Right ventricle myocardium inferior (tissue), 1 donor: ENCODE measurements at places on chromosomes 1 and 21.
A peak's percentile ranks its signal among the peaks of the same experiment; 100 is the strongest.

DNA sequence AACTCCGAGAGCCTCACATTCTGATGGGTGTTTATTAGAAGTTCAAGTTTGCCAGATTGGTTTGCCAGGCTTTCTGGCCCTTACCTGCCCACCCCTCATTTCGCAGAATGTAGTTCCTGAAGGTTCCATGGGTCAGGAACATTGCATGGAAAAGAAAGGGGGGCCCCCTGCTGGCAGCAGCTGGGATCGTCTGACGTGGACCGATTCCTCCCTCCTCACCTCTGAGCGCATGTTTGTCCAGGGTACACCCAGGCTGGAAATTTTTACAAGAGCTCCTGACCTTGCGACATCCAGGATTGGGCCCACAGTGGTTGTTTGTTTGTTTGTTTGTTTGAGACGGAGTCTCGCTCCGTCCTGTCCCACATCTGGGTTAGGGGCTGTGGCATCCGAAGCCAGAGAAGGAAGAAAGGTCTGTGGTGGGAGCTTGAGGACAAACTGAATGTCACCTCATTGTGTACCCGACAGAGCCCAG is 126.0 kb upstream of the TMEM51 start:
- peak; percentile 60 for DNase-seq

DNA sequence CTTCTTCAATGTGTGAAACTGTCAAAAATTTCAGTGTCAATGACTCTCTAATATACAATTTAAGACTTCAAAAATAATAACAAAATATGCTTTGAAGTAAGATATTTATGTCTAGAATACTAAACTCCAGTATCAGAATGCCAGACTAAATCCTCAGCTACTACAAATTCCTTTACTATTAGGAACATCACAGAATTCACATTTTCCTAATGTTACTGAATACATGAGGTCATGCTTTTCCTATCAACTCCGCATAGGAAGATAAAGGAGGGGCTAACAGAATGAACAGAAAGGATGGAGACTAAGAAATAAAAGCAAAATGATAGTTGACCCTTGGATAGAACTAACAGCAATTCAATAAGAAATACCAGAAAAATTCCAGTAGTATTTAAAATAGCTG is 292.7 kb downstream of the SDCCAG8 start:
- no peak for DNase-seq

GRCh38 chr21:44854664-44855446 is 18.6 kb downstream of the PTTG1IP start:
- DNase-seq = no peak

DNA sequence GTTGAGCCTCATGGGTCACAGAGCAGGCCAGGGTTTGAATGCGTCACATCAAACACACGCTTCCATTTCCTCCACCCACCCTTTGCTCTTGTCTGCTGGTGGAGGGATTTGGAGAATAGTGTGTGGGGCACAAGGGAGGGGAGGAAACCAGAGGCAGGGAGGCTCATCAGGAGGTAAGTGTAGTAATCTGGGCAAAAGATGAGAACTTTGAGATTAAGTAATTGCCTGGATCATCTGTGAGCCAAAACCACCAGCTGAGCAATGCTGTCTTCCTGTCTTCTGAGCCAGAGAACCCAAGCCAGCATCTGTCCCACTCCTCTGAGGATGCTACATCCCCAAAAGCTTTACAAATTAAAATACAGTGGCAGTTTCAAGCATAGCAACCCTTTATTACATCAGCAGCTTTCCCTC is 45.2 kb downstream of the C8B start:
- no peak for DNase-seq

GRCh38 chr1:183600136-183600535 is 9.9 kb upstream of the NCF2 start:
- no peak for DNase-seq

DNA sequence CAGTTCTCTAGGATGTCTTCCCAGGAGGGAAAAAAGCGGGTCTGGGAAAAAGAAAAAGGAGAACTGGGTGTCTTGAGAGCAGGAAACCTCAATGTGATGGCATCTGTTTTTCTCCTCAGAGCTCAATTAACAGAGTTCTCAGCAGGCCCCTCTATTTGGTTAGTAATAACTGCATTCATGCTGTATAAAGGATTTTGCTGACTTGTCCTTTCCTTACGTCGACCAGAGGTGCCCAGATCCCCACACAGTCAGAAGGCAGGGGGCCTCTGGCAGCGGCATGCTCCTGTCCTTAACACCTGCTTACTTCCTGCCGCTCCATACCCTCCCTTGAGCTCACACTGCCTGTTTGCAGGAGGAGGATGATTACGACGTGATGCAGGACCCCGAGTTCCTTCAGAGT is 12.3 kb downstream of the PSMD4 start:
- no peak for DNase-seq

- DNase-seq = no peak
These were observed 72.4 kb downstream of the POU2F1 start for GRCh38 chr1:167293057-167293456.

- no peak for DNase-seq
These were observed 65.5 kb upstream of the DNAH14 start for GRCh38 chr1:224864006-224864405.

DNA sequence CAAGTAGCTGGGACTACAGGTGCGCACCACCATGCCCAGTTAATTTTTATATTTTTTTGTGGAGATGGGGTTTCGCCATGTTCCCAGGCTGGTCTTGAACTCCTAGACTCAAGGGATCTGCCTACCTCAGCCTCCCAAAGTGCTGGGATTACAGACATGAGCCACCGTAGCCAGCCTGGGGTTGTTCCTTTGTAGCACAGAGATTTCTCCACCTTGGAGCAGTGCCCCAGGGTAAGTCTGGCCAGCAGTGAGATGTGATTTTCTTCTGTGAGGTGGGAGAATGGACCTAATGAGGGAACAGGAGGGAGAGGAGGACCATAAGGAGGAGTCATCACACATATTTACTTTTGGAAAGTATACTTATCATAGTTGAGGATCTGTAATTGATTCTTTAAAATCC is 61.1 kb upstream of the GADD45A start:
- no peak for DNase-seq

GRCh38 chr1:73100216-73100615 is 817.9 kb upstream of the NEGR1 start:
- DNase-seq = no peak

DNA sequence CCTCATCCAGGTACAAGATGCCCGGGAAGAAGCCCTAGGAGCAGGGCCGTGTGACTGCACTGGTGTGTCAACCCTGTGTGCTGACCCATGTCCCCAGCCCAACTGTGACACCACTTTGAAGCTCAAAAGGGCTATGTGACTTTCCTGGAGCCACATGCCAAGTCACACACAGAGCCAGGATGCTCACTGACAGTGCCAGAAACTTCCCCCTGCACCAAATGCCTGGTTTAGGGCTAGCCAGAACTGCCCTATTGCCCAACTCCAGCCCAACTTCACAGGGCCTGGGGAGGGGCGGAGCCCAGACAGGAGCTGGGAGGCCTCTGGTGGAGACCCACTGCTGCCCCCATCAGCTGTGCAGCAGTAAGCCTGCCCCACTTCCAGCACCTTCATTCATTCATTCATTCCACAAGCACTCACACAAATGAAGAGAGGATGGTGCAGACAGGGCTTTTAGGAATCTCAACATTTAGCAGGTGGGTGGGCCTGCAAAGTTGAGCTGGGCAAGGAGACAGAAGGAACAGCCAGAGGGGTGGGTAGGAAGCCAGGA is 36.7 kb downstream of the KCNQ4 start:
- DNase-seq = peak; percentile 69

DNA sequence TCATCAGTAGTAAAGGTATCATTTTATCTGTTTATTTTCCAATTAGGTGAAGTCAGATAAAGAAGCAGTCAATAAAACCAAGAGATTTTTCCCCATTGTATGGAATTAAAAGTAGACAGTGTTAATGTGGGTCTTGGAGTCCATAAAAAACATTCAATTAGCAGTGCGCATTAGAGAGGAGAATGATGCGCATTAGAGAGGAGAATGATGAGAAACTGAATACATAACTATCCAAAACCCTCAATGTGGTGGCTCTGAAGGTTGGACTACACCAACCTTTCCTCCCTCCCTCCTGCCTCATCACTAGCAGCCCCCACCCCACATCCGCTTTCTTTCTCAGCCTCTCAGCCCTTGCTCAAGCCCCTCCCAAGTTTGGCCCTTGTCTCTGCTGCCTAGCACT is 99.5 kb downstream of the DAB1 start:
- no peak for DNase-seq

GRCh38 chr1:112711041-112711440 is 4.1 kb downstream of the PPM1J start:
- DNase-seq = no peak

DNA sequence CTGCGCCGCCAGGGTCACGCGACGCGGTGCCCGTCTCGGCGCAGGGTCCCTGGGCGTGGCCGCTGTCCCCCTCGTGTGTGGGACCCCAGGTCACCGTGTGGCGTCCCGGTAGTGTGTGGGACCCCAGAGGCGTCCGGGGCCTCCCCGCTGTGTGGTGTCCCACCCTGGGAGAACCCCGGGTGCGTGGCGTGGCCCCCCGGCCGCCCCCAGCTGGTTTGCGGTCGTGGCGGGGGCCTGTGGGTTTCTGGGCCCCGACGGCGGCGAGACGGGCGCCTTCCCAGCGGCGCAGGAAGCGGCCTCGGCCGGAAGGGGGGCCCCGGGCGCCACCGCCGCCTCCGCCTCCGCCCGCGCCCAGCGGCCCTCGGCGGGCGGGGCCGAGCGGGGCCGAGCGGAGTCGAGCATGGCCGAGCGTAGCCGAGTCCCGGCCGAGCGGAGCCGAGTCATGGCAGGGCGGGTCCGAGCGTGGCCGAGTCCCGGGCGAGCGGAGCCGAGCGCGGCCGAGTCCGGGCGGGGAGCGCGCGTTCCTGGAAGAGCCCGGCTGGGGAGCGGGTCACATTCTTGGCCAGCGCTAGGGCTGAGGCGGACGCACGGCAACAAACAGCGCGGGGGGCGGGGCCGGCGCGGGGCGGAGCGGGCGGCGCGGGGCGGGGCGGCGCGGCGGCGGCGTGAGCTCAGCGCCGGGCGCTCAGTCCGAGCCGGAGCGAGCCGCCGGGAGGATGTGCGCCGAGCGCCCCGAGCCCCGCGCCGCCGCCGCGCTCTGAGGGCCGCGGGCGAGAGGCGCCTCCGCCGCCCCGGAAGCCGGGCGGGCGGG is 568 bp upstream of the SKI start:
- peak; percentile 97 for DNase-seq

DNA sequence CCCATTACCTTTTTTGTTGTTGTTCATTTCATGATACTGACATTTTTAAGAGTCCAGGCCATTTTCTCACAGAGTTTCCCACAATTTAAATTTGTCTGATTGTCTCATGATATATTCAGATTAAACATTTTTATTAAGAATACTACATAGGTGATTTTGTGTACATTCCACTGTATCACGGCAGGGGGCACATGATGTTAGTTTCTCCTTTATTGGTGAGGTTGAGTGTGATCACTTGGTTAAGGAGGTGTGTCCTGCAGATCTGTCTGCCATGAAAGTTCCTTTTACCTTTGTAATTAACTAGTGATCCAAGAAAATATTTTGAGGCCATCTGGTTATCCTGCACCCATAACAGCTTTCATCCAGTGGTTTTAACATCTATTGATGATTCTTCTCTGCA is 11.8 kb downstream of the RTCA start:
- no peak for DNase-seq

- DNase-seq = no peak
These were observed 67.9 kb downstream of the S100B start for GRCh38 chr21:46537026-46537425.

- no peak for DNase-seq
These were observed 13.7 kb downstream of the MTARC2 start for GRCh38 chr1:220761688-220762427.

- DNase-seq = no peak
These were observed 89.9 kb downstream of the HMCN1 start for GRCh38 chr1:185824106-185824505.

DNA sequence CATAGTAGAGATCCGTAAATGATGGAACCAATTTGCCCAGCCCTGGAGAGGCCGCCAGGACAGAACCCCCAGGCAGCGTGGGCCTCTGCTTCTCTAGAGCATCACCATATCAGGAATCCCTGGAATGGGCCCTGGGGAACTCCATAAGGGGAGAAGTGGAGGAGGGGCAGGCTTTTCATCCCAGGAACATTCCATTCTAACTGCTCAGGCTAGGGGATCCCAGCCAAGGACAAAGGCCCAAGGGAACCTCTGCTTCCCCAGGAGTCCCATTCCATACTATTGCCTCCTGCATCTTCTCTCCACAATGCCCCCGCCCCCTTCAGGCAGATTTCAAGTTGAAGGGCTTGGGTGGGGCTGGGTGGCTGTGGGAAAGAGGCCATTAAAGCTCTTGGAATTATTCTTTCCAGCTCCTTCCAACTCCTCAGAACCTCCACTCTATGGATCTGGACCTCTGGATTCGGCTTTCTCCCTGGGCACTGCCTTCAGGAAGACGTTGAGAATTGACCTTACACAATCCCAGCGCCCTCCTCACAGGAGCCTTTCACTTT is 6.0 kb downstream of the TRNP1 start:
- no peak for DNase-seq

DNA sequence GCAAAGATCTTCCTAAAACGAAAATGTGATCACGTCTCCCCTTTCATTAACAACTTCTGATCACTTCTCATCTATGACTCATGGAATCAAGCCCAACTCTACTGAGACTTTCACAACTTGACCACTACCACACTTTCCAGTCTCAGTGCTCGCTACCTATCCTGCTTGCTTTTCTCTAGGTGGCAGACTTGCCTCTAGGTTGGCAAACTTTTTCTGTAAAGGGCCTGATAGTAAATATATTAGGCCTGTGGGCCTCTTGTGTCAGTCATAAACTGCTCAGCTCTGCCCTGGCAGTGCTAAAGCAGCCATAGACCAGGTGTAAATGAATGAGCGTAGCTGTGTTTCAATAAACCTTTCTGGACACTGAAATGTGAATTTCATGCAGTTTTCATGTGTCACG is 21.5 kb upstream of the HMGB4 start:
- DNase-seq = no peak

DNA sequence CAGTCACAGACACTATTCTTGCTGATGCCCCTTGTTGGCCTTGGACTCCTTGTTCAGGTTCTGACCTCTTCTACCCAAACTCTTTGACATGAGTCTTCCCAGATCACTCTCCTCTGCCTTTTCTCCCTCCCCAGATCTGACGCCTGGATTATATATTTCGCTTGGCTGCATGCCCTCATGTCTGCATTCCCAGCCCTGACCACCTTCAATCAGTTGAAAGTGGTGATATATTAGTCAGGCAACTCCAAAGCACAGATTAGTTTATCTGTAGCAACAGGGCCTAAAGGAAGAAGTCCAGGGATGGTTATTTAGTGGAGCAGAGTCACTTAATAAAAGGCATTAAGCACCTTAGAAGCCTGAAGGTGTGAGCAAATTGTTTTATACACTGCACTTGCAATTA is 110.0 kb upstream of the GUCA2B start:
- no peak for DNase-seq

- no peak for DNase-seq
These were observed 53.2 kb downstream of the DNAJC6 start for GRCh38 chr1:65362545-65362944.
